Hematopoietic multipotent progenitor cell treated with erythropoietin and hydrocortisone succinate and interleukin-3 and kit ligand, for 6 days (in vitro differentiated cells): ENCODE measurements at places on chromosomes 3 and 15.

DNA sequence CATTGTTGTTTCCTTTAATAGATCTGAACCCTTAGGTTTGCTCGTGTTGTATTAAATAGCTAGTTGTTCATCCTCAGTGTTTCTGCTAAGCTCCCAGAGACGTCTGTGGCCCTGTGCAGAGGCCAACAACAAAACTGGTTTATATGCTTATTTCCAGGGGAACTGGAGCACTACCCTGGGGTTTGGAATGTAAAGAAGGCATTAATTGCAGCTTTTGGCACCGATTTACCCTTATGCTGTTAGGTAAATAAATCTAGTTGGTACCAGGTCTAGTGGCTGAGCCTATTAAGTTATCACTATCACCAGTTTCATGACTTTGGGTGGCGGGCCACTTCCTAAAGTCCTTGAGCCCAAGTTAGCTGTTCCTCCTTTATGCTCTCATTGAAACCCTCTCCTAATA, 12.0 kb downstream of the VPS8 start:
- no peak for DNase-seq

DNA sequence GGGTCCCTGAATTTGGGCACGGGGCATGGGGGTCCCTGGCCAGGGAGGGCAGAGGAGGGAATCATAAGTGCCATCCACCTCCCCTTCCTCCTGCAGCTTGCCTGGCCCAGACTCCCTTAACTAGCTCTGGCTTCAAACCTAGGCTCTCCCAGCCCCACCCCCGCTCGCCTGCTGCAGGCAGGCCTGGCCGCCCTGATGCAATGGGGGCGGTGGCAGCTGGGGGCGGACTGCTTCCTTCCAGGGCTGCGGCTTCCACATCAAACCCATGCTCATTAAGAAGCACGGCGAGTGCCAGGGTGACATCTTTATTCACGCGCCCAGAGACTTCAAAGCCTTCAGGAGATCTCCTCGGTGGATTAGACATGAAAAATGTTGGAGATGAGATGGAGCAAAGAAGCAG, 123.1 kb downstream of the TPRA1 start:
- DNase-seq = no peak

- DNase-seq = no peak
Observed at GRCh38 chr3:11367143-11367693, 95.0 kb downstream of the ATG7 start.

GRCh38 chr3:106830334-106830733, 546.9 kb upstream of the CCDC54 start:
- no peak for DNase-seq

GRCh38 chr15:31480356-31481025, 153.9 kb downstream of the KLF13 start:
- peak; percentile 46 for DNase-seq
